Stimulated activated CD4-positive, alpha-beta T cell treated with anti-CD3 and anti-CD28 coated beads, Interleukin-2, amount 100 ng/mL, for 48 hours (primary cell): ENCODE measurements at places on chromosomes 5 and 9.
A peak's percentile ranks its signal among the peaks of the same experiment; 100 is the strongest.

- DNase-seq: peak; percentile 41
Observed at GRCh38 chr5:80959768-80960442, at the start of gene RASGRF2. Gene RASGRF2 (plus strand): TSS chr5:80960363. CDS start chr5:80960739, 376 bp downstream.

- DNase-seq: no peak
Observed at GRCh38 chr5:95256446-95256845, 28.4 kb downstream of the MCTP1 start.

DNA sequence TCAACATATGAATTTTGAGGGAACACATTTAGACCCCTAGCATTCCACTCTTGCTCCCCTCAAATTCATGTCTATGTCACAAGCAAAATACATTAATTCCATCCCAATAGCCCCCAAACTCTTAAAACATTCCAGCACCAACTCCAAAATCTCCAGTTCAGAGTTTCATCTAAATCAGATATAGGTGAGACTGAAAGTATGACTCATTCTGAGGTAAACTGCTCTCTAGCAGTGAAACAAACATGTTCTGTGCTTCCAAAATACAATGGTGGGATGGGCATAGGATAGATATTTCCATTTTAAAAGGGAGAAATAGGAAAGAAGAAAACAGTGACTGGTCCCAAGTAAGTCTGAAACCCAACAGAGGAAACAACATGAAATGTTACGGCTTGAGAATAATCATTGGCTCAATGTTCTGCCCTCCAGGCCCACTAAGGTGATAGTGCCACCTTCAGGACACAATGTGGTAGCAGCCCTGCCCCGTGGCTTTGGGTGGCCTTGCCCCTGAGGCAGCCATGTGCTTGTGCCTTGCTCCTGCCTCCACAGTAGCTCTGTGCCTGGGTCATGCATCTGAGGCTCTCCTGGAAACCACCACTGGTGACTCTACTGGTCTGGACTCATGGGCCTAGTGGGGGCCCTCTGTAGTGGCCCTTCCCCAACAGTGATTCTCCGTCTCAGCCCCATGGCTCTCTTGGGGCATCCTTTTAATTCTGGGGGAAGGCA lies 36.4 kb upstream of the IPPK start:
- DNase-seq: peak; percentile 33

GRCh38 chr9:128054087-128054486 lies 13.0 kb downstream of the NAIF1 start:
- DNase-seq: no peak

GRCh38 chr9:106930477-106930876 lies 67.5 kb downstream of the ZNF462 start:
- DNase-seq: no peak

DNA sequence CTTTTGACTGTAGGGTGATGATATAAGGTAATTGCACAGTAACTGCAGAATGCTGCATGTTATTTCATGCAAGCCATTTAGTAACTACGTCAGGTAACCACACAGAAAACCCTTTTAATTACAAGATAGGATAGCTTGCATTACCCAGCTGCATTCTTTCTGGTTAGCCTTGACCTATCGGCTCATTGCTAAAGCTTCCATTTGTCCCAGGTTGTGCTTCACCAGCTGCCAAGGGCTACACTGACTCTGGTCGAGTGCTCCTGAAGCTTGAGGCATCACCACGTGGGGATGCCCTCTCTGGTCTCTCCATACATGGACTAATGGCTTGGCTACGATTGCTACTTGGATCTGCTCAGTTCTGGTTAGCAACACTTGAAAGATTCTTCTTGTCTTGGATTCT lies 81.1 kb upstream of the SLC12A2 start:
- no peak for DNase-seq

- no peak for DNase-seq
Observed at GRCh38 chr9:112323378-112323854, 10.0 kb downstream of the PTBP3 start.

DNA sequence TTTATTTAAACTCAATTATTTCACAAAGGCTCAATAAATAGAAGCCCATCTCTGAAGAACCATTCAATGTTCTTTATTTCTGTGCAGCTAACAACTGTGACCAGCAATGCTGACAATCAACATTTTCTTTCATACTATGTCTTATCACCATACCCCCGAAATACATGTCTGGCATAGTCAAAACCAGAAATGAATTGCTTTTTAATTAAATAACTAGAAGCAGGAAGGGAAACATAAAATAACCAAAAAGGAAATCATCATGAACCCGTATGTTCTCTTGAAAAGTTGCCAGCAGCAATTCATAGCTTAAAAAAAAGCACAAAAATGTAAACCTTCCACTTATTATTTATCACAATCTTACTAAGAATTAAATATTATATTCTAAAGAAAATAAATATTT lies 212.4 kb downstream of the TMEM232 start:
- DNase-seq: no peak

DNA sequence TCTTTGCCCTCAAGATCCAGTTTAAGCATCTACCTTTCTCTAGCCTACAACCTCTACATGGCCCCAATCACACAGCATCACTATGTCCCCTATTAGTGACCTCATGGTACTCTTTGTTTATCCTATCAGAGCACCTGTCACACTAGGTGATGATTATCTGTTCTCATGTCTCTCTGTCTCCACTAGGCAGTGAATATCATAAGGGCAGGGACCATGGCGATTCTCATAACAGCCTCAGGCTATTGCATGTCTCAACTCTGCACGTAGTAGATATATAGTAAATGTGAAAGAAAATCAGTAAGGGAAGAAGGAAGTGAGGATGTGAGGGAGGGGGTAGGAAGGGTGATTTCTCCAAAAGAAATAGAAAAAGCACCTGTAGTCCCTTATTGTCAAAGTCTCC lies 311.0 kb downstream of the NSG2 start:
- DNase-seq: no peak

DNA sequence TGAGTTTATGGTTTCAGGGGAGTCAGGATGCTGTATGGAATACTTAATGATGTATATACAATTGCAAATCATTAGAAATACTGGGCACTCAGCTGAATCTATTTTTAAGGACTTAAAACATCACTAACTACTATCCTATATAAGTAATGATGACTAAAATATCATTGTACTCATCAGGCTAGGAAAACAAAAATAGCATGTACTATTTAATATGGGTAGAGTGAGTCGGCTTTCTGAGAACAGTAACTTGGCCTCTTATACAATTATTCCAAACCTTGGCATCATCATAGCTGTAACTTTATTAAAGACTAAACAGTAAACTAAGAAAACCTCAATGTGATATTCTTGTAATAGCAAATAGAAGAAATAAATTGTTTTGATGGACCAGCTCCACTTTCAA lies 94.5 kb downstream of the PJA2 start:
- no peak for DNase-seq

GRCh38 chr5:33105521-33105941 lies 335.2 kb upstream of the TARS1 start:
- no peak for DNase-seq

- no peak for DNase-seq
Observed at GRCh38 chr5:589588-589987, 22.6 kb upstream of the CEP72 start.
